ENCODE measurements at places on chromosomes 4 and X. TPM values are rescaled to one million over a fixed set of nuclear protein-coding genes. Genes with fewer than 3 reads are reported as not detected.

Gene LAMP2
- total RNA-seq, result 64.5 TPM

Gene WFS1
- total RNA-seq, result 37.9 TPM

Gene ASB5
- total RNA-seq, result 0.84 TPM

Gene TLL1
- total RNA-seq, result 0.16 TPM

Gene CASP3
- 33.9 TPM for total RNA-seq

Gene DAPP1
- not detected for total RNA-seq

Gene GPRASP2
- total RNA-seq, result 11.4 TPM

Gene PAK3
- 18.4 TPM for total RNA-seq

GRCh38 chrX:83845397-83845796 is 15.5 kb upstream of the CYLC1 start:
- no peak for DNase-seq
- no peak overlapping the region for H3K4me3 ChIP-seq
- no peaks in the 10 kb centered on the region for H3K27me3 ChIP-seq
- no peak overlapping the region for H3K27ac ChIP-seq
- H3K36me3 ChIP-seq, result peaks cover 1% of the 10 kb centered on the region

DNA sequence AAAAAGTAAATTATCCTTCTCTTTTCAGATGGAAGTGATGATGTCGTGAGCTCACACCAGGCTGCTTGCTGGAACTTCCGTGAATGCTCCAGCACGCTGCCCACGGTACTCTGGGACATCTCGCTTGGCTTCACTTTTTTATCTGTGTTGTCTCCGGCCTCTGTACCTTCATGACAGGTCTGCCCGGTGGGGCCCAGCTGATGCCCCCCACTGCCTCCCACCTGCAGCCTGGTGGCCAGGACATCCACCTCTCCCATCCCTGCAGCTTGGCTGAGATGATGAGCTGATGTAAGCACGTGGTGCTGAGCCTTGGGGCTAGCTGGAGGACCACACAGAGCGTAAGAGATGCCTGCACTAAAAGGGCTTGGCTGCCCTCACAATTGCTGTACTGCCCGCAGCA is 59.0 kb upstream of the HELT start:
- peaks cover 2% of the 10 kb centered on the region for H3K27me3 ChIP-seq
- H3K4me1 ChIP-seq, result peaks cover 2% of the 10 kb centered on the region
- no peak for DNase-seq
- no peak overlapping the region for H3K27ac ChIP-seq

GRCh38 chrX:129540068-129540653 is at the start of gene OCRL:
OCRL (plus strand) TSS chrX:129540259; CDS start chrX:129540440, 181 bp downstream.
- DNase-seq, result peak; percentile 81
- H3K36me3 ChIP-seq, result no peaks in the 10 kb centered on the region
- peak within 1 kb of the TSS; percentile 78 for H3K4me3 ChIP-seq
- peaks cover 16% of the 10 kb centered on the region for H3K4me1 ChIP-seq
- H3K27ac ChIP-seq, result peak within 1 kb of the TSS; percentile 91

DNA sequence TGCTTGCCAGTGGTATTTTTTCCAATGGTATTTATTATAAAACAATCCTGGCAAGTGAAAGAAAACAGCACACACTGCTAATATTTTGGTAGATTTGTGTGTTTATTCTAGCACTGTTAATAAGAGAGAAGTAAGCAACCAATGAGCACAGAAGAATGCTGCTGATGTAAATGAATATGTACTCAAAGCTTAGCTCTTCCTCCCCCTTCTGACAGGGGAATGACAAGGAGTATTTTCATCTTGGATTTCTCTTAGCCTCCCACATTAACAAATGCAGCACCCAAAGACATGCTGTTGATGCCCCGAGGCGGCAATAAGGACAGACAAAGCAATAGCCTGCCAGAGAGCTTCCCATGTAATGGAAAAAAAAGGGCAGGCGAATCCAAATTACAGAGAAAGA is 18.6 kb downstream of the ARHGAP6 start:
- H3K27me3 ChIP-seq, result no peaks in the 10 kb centered on the region
- DNase-seq, result no peak
- H3K4me3 ChIP-seq, result no peak overlapping the region

- no peaks in the 10 kb centered on the region for H3K27me3 ChIP-seq
- DNase-seq, result no peak
- no peaks in the 10 kb centered on the region for H3K36me3 ChIP-seq
- H3K4me3 ChIP-seq, result no peak overlapping the region
- peaks cover 2% of the 10 kb centered on the region for H3K4me1 ChIP-seq
- H3K27ac ChIP-seq, result no peak overlapping the region
Measured at GRCh38 chrX:105190252-105190853, 30.1 kb downstream of the TEX13A start.

GRCh38 chr4:152290366-152290921 is 245.4 kb downstream of the FBXW7 start:
- H3K36me3 ChIP-seq, result no peaks in the 10 kb centered on the region
- no peak overlapping the region for H3K27ac ChIP-seq
- no peak for DNase-seq
- H3K4me3 ChIP-seq, result no peak overlapping the region
- peaks cover 1% of the 10 kb centered on the region for H3K4me1 ChIP-seq
- peaks cover 4% of the 10 kb centered on the region for H3K27me3 ChIP-seq

GRCh38 chr4:161252520-161253141 is 911.2 kb downstream of the FSTL5 start:
- H3K4me1 ChIP-seq, result peaks cover 1% of the 10 kb centered on the region
- no peaks in the 10 kb centered on the region for H3K27me3 ChIP-seq
- no peak for DNase-seq
- peaks cover 2% of the 10 kb centered on the region for H3K36me3 ChIP-seq
- H3K27ac ChIP-seq, result no peak overlapping the region

DNA sequence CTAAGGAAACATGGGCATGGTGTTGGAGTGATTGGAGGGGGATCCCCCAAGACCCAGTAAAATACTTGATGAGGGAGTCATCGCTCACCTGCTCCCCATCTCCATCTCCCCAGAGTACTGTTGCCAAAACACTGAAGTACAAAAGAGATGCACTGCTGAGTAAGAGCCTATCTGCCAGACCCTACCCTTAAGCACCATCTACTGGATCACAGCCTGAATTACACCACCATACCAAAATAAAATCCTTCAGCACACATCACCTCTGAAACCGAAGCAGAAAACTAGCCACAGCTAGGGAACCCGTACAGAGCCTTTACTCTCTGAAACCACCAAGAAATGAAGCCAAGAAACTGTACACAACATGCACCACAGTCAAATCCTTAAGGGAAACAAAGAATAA is 466.3 kb upstream of the ACTRT1 start:
- DNase-seq, result no peak
- no peaks in the 10 kb centered on the region for H3K36me3 ChIP-seq
- no peak overlapping the region for H3K4me3 ChIP-seq
- H3K27ac ChIP-seq, result no peak overlapping the region

GRCh38 chrX:39576041-39576872 is 521.5 kb downstream of the BCOR start:
- no peak overlapping the region for H3K4me3 ChIP-seq
- H3K27ac ChIP-seq, result no peak overlapping the region
- H3K4me1 ChIP-seq, result peaks cover 6% of the 10 kb centered on the region
- H3K27me3 ChIP-seq, result peaks cover 12% of the 10 kb centered on the region
- DNase-seq, result no peak

DNA sequence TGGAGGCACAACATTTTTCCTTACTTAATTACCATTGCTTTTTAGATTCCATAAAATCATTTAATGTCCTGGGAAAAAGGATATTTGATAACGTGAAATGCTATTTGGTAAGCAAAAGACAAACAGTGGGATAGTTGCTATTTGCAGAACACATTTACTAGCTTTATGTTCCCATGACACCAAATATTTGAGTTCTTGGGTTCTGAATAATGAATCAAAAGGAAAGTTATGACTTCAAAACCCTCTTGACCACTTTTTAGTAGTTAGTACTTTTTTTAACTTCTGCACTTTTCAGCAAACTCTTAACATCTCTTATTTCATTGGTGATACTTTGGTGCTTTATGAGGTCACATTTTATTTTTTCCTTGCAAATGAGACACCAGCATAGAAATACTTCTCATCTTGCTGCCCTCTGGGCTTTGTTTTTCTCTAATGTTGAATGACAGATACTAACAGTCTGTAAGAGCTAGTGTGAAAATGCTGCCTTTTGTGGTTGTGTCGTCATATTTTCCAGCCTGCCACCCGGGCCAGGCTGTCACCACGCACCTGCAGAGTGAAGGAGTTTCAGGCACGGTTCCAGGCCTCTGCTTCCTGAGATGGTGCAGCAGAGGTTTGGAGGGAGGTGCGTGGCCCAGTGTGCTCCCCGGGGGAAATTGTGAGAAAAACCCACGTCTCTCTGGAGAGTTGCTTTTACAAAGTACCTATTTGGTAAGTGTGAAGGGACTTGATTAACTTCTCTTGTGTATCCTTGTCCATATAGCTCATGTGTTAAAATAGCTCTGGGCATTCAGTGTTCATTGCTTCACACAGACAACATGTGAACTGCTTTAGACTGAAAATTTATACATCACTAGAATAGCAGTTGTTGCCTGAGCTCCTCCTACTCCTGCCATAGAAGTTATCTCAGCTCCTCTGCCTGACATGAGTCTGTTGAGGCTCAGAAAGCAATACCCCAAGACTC is 34.7 kb downstream of the MSL3 start:
- DNase-seq, result no peak
- no peak overlapping the region for H3K4me3 ChIP-seq
- no peaks in the 10 kb centered on the region for H3K27me3 ChIP-seq
- H3K4me1 ChIP-seq, result no peaks in the 10 kb centered on the region
- no peak overlapping the region for H3K27ac ChIP-seq

- H3K4me3 ChIP-seq, result no peak overlapping the region
- H3K36me3 ChIP-seq, result no peaks in the 10 kb centered on the region
- H3K4me1 ChIP-seq, result no peaks in the 10 kb centered on the region
- H3K27ac ChIP-seq, result no peak overlapping the region
- H3K27me3 ChIP-seq, result peaks cover 8% of the 10 kb centered on the region
Measured at GRCh38 chr4:15894393-15894792, 44.1 kb downstream of the FGFBP1 start.

DNA sequence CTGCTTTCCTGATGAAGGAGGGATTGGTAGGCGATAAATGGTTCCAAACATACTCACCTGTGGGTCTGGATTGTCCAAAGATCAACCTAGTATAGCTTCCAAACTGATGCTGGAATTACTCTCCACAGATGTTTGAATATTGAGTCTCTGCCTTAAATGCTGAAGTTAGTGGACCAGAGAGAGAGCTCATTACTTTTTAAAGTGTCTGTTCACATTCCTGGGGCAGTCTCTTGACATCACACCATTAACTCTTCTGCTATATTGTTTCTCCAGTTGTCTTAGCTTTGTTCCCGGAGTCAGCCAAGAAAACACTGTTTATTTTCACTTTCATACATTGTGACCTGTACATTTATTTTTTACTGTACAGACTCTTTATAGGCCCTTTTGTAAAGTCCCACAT is 35.4 kb downstream of the ARHGEF38 start:
- no peak overlapping the region for H3K27ac ChIP-seq
- H3K27me3 ChIP-seq, result no peaks in the 10 kb centered on the region
- no peaks in the 10 kb centered on the region for H3K36me3 ChIP-seq
- peaks cover 8% of the 10 kb centered on the region for H3K4me1 ChIP-seq
- DNase-seq, result no peak

DNA sequence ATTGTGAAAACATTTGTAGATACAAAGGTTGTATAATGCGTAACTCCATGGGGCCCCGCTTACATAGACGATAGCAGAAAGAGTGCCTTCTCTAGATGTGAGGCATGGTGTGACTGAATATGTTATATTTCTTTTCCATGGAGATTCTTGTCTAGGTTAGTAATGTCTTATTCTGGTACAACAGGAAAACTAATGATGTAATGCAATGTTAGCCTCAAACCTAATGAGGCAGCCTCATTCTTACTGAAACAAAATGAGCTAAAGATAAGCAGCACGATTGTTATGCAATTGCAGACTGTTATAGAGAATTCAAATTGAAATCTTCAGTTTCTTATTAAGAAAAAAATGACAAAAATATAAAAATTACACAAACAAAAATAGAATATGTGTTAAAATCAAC is 171.1 kb upstream of the ANKRD50 start:
- H3K27ac ChIP-seq, result no peak overlapping the region
- DNase-seq, result no peak
- H3K36me3 ChIP-seq, result no peaks in the 10 kb centered on the region
- H3K4me3 ChIP-seq, result no peak overlapping the region
- H3K4me1 ChIP-seq, result peaks cover 4% of the 10 kb centered on the region

DNA sequence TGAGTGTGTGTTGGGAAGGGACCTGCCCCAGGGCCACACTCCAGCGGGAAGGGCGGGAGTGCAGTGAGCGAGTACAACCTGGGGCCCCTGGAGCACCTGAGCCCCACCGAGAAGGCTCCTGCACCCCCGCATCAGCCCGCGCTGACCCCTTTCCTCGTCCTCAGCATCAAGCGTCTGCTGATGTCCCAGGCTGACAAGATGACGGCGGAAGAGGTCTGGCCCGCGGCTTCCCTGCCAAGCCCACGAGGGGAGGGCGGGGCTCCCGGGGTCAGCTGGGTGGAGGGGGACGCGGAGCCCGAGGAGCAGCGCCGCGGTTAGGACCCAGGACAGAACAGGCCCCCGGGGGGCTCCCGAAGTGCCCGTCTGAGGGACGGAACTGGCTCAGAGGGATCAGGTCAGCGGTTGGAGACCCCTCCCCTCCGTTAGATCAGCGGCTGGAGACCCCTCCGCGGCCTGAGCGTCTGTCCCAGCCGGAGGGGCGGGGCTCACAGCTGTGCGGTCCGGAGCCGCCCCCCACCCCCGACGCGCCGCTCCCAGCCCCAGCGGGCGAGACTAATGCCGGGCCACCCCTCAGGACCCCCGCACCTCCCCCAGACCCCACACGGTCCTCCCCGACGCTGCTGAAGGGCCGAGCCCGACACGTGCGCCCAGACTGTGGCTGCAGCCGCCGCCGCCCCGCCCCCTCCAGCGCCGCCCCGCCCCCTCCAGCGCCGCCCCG is 6.7 kb downstream of the MYL5 start:
- no peak overlapping the region for H3K27ac ChIP-seq
- peak overlapping the region; percentile 47 for H3K4me3 ChIP-seq
- H3K36me3 ChIP-seq, result no peaks in the 10 kb centered on the region
- no peaks in the 10 kb centered on the region for H3K4me1 ChIP-seq
- no peak for DNase-seq
- no peaks in the 10 kb centered on the region for H3K27me3 ChIP-seq

GRCh38 chrX:119763836-119764387 is 5.5 kb downstream of the SOWAHD start:
- H3K36me3 ChIP-seq, result peaks cover 4% of the 10 kb centered on the region
- peaks cover 16% of the 10 kb centered on the region for H3K27me3 ChIP-seq
- H3K4me1 ChIP-seq, result no peaks in the 10 kb centered on the region
- DNase-seq, result no peak
- H3K4me3 ChIP-seq, result no peak overlapping the region

- H3K4me1 ChIP-seq, result no peaks in the 10 kb centered on the region
- H3K4me3 ChIP-seq, result no peak overlapping the region
- no peak for DNase-seq
- no peak overlapping the region for H3K27ac ChIP-seq
- no peaks in the 10 kb centered on the region for H3K36me3 ChIP-seq
- H3K27me3 ChIP-seq, result no peaks in the 10 kb centered on the region
Measured at GRCh38 chr4:101724093-101724492, 66.4 kb upstream of the BANK1 start.

- H3K27me3 ChIP-seq, result peaks cover 8% of the 10 kb centered on the region
- no peak for DNase-seq
- no peaks in the 10 kb centered on the region for H3K36me3 ChIP-seq
Measured at GRCh38 chr4:8303485-8304281, 34.1 kb downstream of the HTRA3 start.

- H3K4me3 ChIP-seq, result no peak overlapping the region
- no peaks in the 10 kb centered on the region for H3K27me3 ChIP-seq
- no peak for DNase-seq
- H3K27ac ChIP-seq, result no peak overlapping the region
- H3K36me3 ChIP-seq, result peaks cover 13% of the 10 kb centered on the region
Measured at GRCh38 chr4:153269218-153269990, 65.2 kb downstream of the TRIM2 start.

Data from progenitor cell of endocrine pancreas (in vitro differentiated cells).